Bladder microvascular endothelial cell (primary cell): ENCODE measurements at places on chromosomes 3 and 15. TPM values are rescaled to one million over a fixed set of nuclear protein-coding genes. Genes with fewer than 3 reads are reported as not detected.

The COLQ gene
- total RNA-seq, result 0.16 and 1.7 TPM in 2 replicates

The TRH gene
- total RNA-seq, result not detected in 2 replicates

The TMIE gene
- 0.16 and 0.31 TPM in 2 replicates for total RNA-seq

The FSD2 gene
- total RNA-seq, result not detected in 2 replicates

The C2CD4A gene
- total RNA-seq, result under 0.01 and 1.3 TPM in 2 replicates

The ZBTB47 gene
- 10.5 and 15.3 TPM in 2 replicates for total RNA-seq

The GLCE gene
- 56.7 and 137 TPM in 2 replicates for total RNA-seq

The FETUB gene
- not detected in 2 replicates for total RNA-seq
